ENCODE measurements at places on chromosomes 6 and 20. TPM values are rescaled to one million over a fixed set of nuclear protein-coding genes. Genes with fewer than 3 reads are reported as not detected.

The SLC35F1 gene
- 0.17 TPM for total RNA-seq

The FOXA2 gene
- total RNA-seq, result not detected

The GID8 gene
- 37.0 TPM for total RNA-seq

The SLC22A1 gene
- 0.50 TPM for total RNA-seq

The NFATC2 gene
- total RNA-seq, result under 0.01 TPM

The LTA gene
- not detected for total RNA-seq

The IP6K3 gene
- total RNA-seq, result 2.9 TPM

The UCKL1 gene
- total RNA-seq, result 27.8 TPM

The RIMS1 gene
- total RNA-seq, result 29.5 TPM

DNA sequence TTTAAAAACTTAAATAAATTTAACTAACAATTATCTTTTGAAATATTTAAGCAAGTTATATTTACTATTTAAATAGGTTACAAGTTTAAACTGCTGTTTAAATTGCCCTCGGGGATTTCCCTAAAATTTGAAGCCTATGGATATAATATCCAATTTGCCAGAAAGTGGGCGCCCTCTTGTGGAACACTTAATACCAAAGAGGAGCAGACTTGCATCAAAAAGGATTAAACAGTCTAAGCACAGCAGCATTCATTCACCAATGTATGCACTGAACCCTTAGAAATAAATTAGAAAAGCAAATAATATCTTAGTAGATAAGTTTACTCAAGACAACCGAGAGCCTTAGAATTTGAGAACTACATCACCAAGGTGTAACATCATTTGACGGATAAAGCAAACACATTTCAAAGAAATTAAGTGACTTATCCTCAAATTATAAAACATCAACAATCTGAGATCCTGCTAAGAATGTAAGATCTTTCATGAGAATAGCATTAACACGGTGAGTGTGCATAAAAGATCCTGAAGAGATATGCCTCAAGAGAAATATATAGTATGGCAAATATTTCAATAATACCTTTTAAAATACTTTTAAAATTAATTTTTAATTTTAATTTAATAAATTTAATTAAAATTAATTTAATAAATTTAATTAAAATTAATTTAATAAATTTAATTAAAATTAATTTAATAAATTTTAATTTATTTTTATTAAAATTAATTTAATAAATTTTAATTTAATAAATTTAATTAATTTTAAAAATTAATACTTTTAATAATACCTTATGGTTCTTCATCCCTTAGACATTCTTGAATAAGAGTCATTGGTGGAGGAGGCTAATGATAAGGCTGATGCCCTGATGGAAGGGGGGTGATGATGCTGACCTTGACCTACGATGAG is 11.5 kb upstream of the MEP1A start:
- peak; percentile 56 for DNase-seq

DNA sequence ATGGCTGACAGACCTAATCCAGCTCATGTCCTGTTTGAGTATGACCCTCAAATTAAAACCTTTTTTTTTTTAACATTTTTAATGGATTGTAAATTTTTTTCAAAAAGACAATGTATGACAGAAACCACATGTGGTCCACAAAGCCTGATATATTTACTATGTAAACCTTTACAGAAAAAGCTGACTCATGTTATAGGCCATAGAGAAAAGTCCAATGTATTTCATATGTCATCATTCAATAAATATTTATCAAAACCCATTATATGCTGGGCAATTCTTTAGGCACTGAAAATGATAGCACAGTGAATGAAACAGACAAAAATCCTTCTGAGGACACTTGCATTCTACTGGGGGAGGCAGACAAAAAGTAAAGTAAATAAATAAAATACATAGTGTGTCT is 826.2 kb upstream of the FLRT3 start:
- no peak for DNase-seq

- DNase-seq, result no peak
Observed at GRCh38 chr20:61539706-61540360, 287.8 kb downstream of the CDH4 start.

GRCh38 chr20:3339076-3339475 is 68.4 kb downstream of the DNAAF9 start:
- no peak for DNase-seq

DNA sequence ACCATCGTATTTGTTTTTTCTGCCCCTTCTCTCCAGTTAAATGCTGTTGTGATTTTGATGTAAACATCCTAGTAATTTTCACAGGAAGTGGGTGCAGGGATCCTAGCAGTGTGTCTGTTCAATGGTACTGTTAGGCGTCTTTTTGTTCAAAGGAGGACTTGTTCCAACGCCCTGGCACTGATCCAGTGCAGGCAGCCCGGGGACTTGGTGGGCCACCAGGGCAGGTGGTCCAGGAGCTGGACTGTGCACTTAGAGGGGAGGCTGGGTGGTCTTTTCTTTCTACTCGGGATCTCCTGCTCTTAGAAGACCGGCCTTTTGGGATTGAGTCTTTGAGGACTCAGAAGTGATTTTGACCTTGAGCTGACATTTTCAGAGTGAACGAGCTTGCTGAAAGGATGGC is 41.1 kb upstream of the NKX2-2 start:
- DNase-seq, result no peak

- no peak for DNase-seq
Observed at GRCh38 chr6:92408350-92408749, 1011.0 kb downstream of the EPHA7 start.

DNA sequence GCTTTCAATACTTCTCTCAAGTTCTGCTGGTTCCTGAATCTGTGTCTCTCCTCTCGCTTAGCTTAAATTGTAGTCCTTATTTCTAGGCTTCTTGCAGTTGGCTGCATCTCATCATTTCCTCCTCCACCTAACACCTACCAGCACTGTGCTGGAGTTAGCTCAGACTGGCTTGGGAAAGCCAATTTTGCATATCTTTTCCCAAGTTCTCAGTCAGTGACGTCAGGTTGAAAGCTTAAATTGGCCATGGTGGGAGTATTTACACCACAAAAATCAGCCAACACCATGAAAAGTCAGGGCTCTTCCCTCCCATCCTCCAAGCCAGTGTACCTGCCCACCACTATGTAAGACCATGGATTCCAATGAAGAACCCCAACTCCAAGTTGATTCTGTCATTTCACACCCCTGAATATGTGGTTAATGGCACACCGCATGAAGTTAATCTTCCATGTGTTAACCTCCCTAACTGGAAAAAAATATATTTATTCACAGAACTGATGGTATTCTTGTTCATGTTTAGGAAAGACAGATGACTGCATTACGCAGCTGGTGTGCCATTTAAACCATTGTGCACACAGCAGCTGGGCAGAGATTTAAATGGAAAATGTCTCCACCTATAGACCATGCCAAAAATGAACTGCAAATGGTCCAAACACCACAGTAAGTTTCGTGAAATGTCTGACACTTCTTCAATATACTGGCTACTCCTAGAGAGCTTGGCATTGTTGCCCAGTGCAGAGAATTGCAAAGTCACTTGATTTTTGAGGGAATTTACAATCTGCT is 274.1 kb upstream of the MAP3K7 start:
- no peak for DNase-seq

- DNase-seq, result peak; percentile 23
Observed at GRCh38 chr20:51639206-51639832, 96.8 kb upstream of the NFATC2 start.

- no peak for DNase-seq
Observed at GRCh38 chr20:52893498-52893897, 78.7 kb upstream of the TSHZ2 start.

- DNase-seq, result peak; percentile 6
Observed at GRCh38 chr6:134267917-134268361, 50.0 kb downstream of the SGK1 start.

GRCh38 chr20:19566226-19566945 is 191.7 kb upstream of the RIN2 start:
- peak; percentile 82 for DNase-seq

DNA sequence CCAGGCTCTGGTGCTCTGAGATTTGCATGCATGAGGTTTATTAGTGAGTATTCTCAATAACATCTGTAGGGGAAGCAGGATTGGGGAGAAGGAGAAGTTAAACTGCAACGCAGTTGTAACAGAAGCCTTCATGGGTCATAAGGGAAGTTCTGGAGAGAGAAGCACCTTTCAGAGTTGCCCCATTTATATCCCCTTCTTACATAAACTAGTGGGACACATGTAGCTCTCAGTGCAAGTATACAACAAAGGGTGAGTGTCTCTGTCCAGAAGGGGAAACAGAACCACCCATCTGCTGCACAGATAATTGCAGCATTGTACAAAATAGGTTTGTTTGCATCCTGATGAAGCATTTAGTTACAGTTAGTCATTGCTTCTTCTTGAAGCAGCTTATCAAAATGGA is 4.3 kb upstream of the ADGB start:
- no peak for DNase-seq

DNA sequence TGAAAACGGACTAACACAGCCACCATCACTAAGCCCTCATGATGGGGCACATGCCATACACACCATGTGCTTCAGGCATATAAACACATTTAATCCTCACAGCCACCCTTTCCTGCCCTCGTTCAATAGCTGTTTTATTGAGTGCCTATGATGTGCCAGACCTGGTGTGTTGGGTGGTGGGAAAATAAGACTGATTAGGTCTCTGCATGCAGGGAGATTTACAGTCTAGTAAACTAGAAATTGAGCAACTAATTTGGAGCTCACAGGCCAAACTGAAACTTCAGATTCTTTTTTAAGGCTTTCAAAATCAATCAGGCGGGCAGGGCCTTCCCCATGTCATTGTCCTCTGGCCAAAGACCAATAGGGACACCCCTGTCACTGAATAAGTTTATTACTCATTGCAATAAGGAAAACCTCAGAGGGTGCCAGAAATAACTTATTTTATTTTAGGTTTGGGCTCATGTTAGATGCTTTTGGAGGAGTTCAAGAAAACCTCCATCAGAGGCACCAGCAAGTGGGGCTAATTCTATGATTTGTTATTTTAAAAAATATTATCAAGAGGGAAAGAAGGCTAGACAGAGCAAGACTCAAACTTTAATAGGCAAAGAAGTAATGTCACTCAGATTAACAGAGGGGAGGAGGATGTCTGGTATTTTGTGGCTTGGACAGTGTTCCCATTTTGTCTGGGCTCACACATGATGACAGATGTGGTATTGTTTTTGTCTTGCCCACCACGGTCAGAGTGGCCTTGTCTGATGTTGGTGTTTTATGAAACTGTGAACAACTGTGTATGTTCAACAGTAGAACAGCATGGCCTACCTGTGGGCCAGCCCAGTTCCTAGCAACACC is 12.0 kb downstream of the ZFP64 start:
- no peak for DNase-seq

DNA sequence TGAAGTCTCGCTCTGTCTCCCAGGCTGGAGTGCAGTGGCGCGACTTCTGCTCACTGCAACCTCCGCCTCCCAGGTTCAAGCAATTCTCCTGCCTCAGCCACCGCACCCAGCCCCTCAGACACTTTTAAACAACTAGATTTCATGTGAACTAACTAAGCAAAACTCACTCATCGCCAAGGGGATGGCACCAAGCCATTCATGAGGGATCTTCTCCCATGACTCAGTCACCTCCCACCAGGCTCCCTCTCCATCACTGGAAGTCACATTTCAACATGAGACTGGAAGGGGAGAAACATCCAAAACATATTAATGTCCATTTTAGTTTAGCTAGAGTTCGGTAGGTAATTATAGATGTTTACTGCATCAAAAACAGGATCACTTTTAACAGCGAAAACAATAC is 95.9 kb upstream of the PRL start:
- DNase-seq, result no peak

DNA sequence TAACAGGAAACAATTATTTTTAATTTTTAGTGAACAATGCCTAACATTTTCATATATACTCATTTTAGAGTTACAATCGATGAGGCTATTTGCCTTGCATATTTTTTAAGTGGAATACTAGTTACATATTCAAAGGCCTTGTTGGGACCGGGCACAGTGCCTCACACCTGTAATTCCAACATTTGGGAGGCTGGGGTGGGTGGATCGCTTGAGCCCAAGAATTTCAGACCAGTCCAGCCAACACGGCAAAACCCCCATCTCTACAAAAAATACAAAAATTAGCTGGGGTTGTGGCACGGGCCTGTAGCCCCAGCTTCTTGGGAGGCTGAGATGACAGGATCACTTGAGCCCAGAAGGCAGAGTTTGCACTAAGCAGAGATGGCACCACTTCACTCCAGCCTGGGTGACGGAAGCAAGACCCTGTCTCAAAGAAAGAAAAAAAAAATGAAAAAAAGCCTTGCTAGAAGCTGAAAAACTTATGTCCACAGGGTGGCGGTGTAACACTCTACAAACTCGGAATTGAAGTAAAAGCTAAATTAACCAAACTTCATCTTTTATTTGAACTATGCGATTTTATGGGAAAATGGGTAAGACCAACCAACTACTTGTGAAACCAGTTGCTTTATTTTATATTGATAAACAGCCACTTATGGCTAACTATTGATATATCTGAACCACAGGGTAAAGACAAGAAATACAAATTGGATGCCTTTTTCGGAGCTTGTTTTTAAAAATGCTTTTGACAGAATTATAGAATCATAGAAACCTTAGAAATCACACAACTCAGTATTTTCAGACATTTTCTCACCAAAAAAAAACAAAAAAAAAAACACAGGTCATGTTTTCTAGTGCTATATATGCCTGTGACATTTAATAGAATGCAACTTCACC is 24.1 kb upstream of the ROS1 start:
- peak; percentile 80 for DNase-seq

- no peak for DNase-seq
Observed at GRCh38 chr6:10409731-10410206, 5.1 kb downstream of the TFAP2A start.

- no peak for DNase-seq
Observed at GRCh38 chr6:32355018-32355417, 16.7 kb downstream of the TSBP1 start.

DNA sequence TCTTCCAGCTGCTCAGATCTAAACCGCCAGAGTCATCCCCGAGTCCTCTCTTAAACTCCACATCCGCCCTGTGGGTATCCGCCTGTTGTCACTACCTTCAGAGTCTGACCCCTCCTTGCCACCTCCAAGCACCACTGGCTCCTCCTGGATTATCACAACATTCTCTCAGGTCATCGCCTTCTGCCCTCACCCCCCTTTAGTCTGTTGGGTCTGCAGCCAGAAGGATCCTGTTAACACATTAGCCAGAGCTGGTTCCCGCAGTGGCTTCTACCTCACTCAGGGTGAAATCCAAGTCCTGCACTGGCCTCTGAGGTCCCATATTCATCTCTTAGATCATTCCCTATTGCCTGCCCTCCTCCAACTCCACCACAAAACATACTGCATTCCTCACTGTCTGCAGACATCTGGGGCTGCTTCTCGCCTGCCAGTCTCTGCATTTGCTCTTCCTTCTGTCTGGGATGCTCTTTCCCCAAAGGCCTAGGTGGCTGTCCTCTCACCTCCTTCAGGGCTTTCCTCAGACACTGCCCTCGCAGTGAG is 34.1 kb downstream of the TNXB start:
- no peak for DNase-seq

DNA sequence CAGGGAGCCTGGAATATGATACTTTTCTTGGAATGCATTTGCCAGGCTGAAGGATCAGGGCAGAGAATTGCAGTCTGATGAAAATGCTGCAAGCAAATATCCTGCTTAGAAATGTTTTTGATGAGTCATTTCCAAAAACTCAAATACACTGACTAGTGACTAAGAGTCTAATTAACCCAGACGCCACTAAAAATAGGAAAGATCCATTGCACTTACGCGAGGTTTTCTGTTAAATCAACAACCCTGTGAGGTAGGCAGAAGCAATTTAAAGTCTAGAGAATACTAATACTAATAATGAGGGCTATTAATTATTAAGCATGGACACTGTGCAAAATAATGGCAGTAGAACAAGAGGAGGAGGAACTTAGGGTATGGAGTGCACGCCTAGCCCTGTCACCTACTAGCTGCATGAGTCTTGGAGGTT is 130.1 kb upstream of the DOK5 start:
- peak; percentile 96 for DNase-seq

- DNase-seq, result no peak
Observed at GRCh38 chr20:21514553-21515251, 838 bp upstream of the NKX2-2 start.

Measured in renal cortical epithelial cell (primary cell).